ENCODE measurements at places on chromosomes 16 and 17.
A peak's percentile ranks its signal among the peaks of the same experiment; 100 is the strongest.

GRCh38 chr17:21275579-21276263, 8.8 kb upstream of the MAP2K3 start:
- no peak for DNase-seq

DNA sequence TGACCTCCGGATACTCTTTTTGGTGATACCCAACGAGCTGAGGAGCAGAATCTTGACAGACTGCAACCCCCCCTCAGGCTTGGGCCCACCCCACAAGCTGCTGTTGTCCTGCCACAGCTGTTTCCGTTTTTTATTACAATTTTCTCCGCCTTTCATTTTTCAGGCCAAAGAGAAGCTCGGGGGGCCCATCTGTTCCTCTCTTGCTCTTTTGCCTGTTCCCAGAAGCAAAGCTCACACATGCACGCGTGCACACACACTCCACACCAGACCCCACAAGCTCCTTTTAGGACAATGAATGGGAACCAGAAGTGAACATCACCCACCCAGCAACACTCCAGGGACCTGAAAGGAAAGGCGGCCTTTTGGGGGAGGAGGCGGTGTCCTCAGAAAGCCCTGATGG, 16.3 kb downstream of the SOX9 start:
- DNase-seq, result no peak

GRCh38 chr17:76925441-76925891, 57.3 kb downstream of the MGAT5B start:
- DNase-seq, result no peak

- DNase-seq, result no peak
Measured at GRCh38 chr17:38885044-38885727, 15.3 kb downstream of the LASP1 start.

DNA sequence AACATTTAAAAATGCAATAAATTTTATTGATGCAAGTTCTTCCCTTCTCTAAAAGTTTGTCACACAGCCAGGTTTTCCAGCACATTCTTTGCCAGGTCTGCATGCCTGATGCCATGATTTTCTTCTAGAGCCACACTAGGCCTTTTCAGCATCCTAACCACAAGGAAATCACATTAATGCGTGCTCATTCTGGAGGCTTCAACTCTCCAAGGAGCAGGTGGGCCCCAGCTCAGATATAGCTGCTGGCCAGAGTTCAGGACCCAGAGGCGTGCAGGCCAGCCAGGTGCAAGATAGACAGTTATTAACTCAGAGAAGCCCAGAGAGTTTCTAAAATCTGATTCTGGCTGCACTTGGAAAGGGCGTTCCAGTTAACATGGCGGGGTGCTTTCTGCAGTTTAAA, 124.5 kb upstream of the MAF start:
- DNase-seq, result no peak

GRCh38 chr16:78333808-78334207, 234.4 kb downstream of the WWOX start:
- no peak for DNase-seq

GRCh38 chr17:20203018-20203417, 193.9 kb downstream of the SPECC1 start:
- no peak for DNase-seq

DNA sequence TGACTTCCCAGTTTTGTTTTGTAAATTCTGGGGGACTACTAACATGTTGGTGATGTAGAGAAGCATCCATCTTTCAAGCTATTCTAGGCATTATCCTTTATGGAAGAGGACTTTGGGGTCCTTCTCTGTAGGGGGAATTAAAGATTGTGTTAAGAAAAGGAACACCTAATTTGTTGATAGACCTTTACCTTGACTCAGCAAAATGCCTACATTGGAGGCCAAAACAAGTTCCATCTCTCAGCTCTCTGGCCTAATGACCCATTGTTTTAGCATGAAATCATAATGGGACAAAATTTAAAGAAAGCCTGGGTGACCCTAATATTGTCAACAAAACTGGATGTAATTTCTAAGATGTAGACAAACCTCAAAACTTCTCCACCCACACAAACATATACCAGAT, 465.3 kb upstream of the SOX9 start:
- DNase-seq, result no peak

- DNase-seq, result no peak
Measured at GRCh38 chr17:38898291-38898679, 27.1 kb upstream of the LASP1NB start.

GRCh38 chr17:64002658-64003525, 4.7 kb downstream of the PRR29 start:
- DNase-seq, result no peak

DNA sequence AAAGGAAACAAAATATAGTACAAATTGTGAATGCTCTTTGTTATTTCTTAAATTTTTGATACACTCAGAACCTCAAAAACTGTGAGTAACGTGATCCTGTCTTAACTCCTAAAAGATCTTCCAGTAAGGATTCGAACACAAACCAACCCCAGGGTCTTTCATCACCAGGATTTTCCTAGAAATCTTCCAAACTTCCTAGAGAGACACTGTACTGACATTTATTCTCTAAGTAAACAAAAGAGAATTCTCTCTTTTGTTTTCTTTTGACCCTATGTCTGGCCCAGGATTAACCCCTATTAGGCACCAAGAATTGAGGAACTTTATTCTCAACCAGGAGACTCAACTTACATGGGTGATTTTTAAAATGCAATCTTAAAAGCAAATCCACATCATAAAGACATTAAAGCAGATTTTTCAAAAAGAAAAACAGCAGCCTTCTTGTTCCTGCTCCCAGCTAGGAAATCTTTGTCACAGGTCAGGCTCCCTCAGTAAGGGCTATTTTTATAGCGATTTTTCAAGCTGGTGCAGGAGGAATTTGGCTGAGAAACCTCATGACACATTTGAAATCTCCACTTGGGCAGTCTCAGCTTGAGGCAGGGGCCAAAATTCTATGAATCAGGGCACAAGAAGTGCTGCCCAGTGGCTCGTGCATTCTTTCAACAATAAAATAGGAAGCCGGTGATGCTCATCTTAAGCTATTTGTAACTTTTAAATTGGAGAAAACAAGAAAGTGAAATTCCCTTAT, 6.2 kb upstream of the SMG1 start:
- DNase-seq, result no peak

- DNase-seq, result no peak
Measured at GRCh38 chr16:85639529-85640253, 26.6 kb downstream of the GSE1 start.

- DNase-seq, result no peak
Measured at GRCh38 chr17:70375406-70375805, 206.1 kb downstream of the KCNJ2 start.

- DNase-seq, result no peak
Measured at GRCh38 chr16:510066-510825, 17.3 kb upstream of the CAPN15 start.

DNA sequence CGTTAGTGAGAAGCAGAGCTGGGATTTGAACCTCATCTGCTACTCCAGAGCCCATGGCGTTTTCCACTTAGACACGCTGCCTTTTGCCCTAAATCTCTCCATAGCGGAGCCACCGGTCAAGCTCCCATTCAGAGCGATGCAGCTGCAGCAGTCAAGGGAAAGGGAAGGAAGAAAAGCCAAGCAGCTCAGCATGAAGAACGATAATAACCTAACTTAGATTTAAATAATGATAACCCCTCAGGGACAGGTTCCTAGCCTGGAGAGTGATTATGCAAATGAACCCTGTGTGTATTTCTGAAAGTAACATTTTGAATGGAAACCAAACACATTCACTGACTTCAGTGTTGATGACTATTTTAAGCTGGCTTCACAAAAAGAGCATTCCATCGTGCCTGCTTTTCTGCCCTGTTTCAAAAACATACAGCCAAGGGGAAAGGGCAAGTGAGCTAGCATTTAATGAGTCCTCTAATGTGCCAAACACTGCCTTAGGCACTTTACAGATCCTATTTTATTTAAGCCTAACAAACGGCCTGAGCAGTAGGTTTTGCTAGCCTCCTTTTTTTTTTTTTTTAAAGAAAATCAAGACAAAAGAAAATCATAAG, 798.3 kb downstream of the CDH8 start:
- DNase-seq, result no peak

- peak; percentile 26 for DNase-seq
Measured at GRCh38 chr17:73429440-73430164, 117.8 kb upstream of the CDC42EP4 start.

DNA sequence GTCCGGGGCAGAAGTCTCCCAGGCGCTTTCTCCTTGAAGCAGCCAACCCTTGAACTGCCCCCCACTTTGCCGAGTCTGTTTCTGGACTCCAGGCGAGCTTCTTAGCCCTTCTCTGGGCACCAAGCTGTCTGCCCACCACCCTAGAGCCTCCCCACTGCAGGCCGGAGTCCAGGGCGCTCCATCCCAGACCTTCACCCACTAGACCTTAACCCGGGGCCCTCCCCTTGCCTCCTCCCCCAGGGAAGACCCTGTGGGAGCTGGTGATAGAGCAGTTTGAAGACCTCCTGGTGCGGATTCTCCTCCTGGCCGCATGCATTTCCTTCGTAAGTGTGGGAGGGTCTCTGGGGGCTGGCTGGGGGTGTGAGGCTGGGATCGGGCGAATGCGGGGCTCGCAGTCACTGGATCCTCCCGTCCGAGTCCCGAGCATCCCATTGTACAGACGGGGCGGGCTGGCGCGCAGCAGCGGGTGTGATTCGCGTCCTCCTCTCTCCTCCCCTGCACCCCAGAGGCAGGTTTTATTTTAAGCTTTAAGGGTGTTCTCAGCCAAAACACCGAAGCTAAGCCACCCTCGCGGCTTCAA, 1.1 kb downstream of the ATP2A1 start:
- no peak for DNase-seq

- DNase-seq, result no peak
Measured at GRCh38 chr16:50265260-50265659, 1.1 kb upstream of the ADCY7 start.

GRCh38 chr17:9473711-9474110, 101.9 kb downstream of the STX8 start:
- no peak for DNase-seq

GRCh38 chr16:52257534-52257933, 289.4 kb downstream of the TOX3 start:
- DNase-seq, result no peak

GRCh38 chr17:29568331-29569244, at the start of gene TP53I13:
Gene TP53I13 (plus strand): TSS chr17:29568701. CDS start chr17:29568759, 58 bp downstream.
- no peak for DNase-seq

- DNase-seq, result no peak
Measured at GRCh38 chr16:4370570-4371356, 885 bp upstream of the VASN start.

- DNase-seq, result no peak
Measured at GRCh38 chr17:64662774-64663367, 764 bp upstream of the SMURF2 start.

DNA sequence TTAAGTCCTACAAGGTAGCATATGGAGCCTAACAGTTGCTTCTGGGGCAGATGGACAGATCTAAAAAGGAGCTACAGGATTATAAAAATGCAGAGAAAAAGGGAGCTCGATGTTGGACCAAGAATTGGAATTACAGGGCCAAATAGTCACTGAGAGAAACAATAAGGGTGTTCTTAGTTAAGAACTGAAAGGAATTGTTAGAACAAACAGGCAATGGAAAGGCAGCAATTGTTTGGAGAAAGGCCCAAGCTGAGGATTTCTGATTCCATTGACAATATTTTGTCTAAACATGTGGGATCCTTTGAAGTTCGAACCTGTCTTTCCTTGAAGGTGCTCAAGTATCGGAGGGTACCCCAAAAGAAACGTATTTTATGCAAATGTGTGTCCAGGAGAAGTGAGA, 513.6 kb upstream of the CDH8 start:
- no peak for DNase-seq

- DNase-seq, result peak; percentile 100
Measured at GRCh38 chr16:57734925-57735754, 430 bp upstream of the KATNB1 start.

DNA sequence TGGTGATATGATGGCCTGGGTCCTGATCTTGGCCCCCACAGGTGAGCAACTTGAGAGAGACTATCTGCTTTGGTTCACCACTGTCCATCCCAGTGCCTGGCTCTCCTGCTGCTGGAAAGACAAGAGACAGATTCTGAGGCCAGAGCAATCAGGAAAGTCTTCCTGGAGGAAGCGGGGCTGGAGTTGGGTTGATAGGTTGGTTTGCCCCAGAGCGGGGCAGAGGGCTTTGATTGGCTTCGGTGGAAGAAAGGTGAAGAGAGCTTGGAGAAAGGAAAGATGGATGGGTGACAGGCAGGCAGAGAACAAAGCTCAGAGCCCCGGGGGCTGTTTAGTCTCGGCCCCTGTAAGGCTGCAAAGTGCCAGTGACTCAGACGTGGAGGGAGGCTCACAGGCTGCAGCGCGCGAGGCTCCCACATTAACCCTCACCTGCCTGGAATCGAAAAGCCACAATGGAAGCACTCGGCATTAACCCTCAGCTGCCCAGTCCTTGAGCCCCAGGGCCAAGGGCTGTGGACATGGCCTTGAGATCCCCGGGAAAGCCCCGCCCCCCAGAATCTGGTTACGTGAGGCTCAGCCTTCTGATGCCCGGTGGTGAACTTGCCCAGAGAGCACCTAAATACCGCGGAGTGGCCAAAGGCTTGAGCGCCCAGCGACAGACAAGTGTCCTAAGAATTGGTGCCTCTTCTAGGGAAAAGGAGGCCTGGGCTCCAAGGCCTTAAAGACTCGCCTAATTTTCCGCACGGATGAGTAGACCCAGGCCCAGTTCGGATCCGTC, 996 bp upstream of the CPNE2 start:
- no peak for DNase-seq

DNA sequence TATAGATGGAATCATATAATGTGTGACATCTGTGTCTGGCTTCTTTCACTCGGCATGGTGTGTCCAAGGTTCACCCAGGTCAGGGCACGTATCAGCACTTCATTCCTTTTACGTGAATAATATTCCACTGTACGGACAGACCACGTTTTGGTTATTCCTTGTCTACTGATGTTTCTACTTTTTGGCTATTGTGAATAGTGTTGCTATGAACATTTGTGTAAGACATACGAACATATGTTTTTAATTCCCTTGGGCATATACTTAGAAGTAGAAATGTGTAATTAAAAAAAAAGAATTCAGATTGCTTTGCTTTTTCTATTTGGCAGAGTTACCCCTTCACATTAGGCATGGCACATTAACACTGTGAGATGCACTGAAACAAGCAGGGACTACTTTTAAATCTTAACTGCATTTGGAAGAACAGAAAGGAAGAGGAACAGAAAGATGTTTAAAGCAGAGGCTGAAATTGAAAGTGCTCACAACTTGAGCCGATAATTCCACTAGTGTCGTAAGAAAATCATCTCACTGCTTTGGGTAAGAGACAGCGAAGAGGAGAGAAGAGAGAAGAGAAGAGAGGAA, 105.3 kb downstream of the VPS53 start:
- DNase-seq, result no peak

DNA sequence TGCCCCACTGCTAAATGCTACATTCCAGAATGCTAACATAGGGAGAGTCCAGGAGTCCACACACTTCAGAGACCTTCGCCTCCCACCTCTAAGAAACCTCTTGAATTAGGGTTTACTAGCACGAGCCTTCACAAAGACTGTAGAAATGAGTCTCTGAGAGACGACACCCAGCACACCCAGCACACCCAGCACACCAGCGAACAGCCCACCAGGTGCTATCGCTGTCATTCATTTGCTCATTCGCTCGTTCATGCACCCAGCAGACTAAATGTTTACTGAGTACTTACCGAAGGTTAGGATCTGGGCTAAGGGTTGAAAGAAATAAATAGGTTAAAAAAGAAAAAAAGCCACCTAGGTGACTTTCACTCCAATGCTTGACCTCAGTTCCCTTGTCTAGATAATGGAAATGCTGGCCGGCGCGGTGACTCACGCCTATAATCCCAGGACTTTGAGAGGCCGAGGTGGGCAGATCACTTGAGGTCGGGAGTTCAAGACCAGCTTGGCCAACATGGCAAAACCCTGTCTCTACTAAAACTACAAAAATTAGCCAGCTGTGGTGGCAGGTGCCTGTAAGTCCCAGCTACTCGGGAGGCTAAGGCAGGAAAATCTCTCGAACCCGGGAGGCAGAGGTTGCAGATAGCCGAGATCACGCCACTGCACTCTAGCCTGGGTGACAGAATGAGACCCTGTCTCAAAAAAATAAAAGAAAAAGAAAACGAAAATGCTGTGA, 100.8 kb downstream of the ADCY9 start:
- no peak for DNase-seq

All from non-pigmented ciliary epithelial cell (primary cell).